ENCODE measurements at places on chromosomes 13 and 19. TPM values are rescaled to one million over a fixed set of nuclear protein-coding genes. Genes with fewer than 3 reads are reported as not detected.
A peak's percentile ranks its signal among the peaks of the same experiment; 100 is the strongest.

Gene NMRK2
- polyA plus RNA-seq = not detected

GRCh38 chr13:50267917-50268316, 252.7 kb downstream of the KCNRG start:
- H3K27ac ChIP-seq = no peak overlapping the region
- H3K27me3 ChIP-seq = no peaks in the 10 kb centered on the region
- no peaks in the 10 kb centered on the region for H3K36me3 ChIP-seq
- no peak overlapping the region for H3K4me3 ChIP-seq

DNA sequence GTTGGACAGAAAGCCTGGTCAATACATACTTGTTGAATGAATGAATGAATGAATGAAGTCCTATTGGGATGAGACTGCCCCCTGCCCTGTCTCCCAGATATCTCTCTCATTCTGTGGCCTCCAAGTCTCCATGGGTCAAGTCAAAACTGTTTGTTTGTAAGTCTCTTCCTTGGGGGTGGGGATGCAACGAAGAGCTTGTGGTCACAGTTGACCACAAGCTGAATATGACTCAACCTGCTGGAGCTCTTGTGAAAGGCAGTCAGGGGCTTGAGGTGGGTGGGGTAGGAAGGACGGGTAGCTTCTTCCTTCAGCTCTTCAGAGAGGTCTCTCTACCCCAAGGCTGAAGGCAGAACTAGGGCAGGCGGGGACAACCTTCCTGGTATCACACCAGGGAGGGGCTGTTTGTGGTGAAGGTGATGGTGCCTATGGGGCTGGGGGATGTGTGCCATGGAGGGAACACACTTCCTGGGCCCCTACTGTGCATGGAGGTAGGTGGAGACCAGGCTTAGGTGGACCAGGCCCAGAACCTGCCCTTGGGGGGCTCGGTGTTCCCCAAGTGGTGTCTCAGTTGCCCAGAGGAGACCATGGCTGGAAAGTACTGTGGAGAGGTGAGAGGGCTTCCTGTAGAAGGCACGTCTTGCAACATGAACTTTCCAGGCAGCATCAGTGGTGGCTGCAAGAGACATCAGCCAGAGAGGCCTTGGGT, 8.0 kb downstream of the MYO1F start:
- no peaks in the 10 kb centered on the region for H3K27me3 ChIP-seq
- H3K4me1 ChIP-seq = peaks cover 99% of the 10 kb centered on the region
- peak; percentile 96 for DNase-seq
- H3K36me3 ChIP-seq = peaks cover 6% of the 10 kb centered on the region

Gene LILRB5
- 0.17 TPM for polyA plus RNA-seq

Gene EEF1AKMT1
- 4.2 TPM for polyA plus RNA-seq

Gene ZNF813
- polyA plus RNA-seq = 0.11 TPM

- no peak for DNase-seq
- no peaks in the 10 kb centered on the region for H3K27me3 ChIP-seq
- H3K36me3 ChIP-seq = peaks cover 23% of the 10 kb centered on the region
- H3K4me1 ChIP-seq = peaks cover 12% of the 10 kb centered on the region
- no peak overlapping the region for H3K27ac ChIP-seq
- no peak overlapping the region for H3K4me3 ChIP-seq
These were observed 57.0 kb upstream of the RAP2A start for GRCh38 chr13:97376981-97377380.

Gene CRLF1
- polyA plus RNA-seq = not detected

GRCh38 chr19:55152017-55152416, 3.0 kb upstream of the TNNT1 start:
- peaks cover 13% of the 10 kb centered on the region for H3K4me1 ChIP-seq
- H3K27me3 ChIP-seq = peaks cover 50% of the 10 kb centered on the region

Measured in CD14-positive monocyte (primary cell).